ENCODE measurements at places on chromosomes 6 and 20.

DNA sequence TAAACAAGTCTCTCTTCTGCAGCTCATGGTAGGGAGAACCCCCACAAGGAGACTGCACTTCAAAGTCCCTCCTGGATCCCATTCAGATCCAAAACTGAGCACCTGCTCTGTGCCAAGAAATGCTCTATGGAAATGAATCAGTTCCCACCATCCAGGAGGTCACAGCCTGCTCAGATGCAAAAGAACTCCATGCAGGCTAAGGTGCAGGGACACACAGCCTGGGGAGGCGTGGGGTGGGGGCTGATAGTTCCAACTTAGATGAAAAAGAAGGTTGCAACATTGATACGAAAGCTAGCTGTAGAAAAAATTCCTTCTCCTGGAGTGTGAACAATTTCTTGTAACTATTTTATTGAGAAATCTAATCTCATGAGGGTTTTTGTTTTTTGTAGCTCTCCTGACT lies 111.0 kb upstream of the TMEM170B start:
- DNase-seq, result no peak

- peak; percentile 26 for DNase-seq
Measured at GRCh38 chr6:121319112-121319553, 15.1 kb downstream of the TBC1D32 start.

DNA sequence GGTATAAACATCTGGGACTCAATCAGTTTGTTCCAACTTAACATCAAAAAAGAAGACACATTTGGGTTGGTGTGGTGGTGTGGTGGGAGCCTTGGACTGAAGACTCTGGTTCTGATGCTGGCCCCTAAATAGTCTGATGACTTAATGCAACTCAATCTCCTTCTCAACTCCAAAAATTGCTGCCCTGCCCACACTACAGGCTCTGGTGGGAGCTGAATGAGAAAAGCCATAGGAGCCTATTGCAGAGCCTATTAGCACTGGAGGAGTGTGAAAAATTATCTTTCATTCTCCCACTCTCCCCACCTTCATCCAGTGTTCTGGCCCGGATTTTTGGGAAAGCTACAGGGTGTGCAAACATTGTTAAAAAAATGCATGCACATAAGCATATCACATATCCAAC lies 56.5 kb downstream of the DTNBP1 start:
- DNase-seq, result no peak

- DNase-seq, result no peak
Measured at GRCh38 chr20:57921676-57922075, 211.9 kb upstream of the PMEPA1 start.

- DNase-seq, result no peak
Measured at GRCh38 chr6:152094992-152095592, 287.6 kb downstream of the ESR1 start.

Measured in CD4-positive, alpha-beta T cell treated with Interferon alpha-2 for 1 hour (primary cell).